ENCODE measurements at places on chromosomes 13 and 19. TPM values are rescaled to one million over a fixed set of nuclear protein-coding genes. Genes with fewer than 3 reads are reported as not detected.

OR7A10 gene
- not detected for total RNA-seq

ZNF491 gene
- total RNA-seq = 8.6 TPM

DNA sequence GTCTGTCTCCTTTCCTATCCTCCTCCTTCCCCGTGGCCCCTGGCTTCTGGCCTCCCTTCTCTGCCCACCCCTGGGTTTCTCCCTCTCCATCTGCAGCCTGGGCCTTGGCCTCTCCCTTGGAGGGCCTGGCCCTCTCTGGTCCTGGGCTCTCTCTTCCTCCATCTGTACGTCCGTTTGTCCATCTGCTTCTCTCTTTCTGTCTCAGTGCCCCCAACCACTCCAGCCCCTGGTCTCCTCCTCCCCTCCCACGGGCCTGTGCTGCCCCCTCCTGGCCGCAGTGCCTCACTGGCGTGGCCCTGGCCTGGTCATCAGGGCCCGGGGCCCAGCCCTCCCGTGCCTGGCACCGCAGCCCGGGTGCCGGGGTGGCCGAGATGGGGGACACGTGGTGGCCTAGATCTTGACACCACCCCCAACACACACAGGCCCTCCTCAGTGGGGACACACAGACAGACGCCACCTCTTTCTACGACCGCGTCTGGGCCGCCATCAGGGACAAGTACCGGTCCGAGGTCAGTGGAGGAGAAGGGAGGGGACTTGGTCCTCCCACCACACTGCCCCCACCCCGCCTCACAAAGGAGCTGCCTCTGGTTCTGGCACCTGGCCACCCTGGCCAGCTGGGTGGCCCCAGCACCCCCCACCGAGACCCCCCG, 11.3 kb downstream of the PRKCSH start:
- no peak for DNase-seq

- DNase-seq = no peak
Measured at GRCh38 chr19:23060016-23060415, 56.8 kb upstream of the ZNF730 start.

DNA sequence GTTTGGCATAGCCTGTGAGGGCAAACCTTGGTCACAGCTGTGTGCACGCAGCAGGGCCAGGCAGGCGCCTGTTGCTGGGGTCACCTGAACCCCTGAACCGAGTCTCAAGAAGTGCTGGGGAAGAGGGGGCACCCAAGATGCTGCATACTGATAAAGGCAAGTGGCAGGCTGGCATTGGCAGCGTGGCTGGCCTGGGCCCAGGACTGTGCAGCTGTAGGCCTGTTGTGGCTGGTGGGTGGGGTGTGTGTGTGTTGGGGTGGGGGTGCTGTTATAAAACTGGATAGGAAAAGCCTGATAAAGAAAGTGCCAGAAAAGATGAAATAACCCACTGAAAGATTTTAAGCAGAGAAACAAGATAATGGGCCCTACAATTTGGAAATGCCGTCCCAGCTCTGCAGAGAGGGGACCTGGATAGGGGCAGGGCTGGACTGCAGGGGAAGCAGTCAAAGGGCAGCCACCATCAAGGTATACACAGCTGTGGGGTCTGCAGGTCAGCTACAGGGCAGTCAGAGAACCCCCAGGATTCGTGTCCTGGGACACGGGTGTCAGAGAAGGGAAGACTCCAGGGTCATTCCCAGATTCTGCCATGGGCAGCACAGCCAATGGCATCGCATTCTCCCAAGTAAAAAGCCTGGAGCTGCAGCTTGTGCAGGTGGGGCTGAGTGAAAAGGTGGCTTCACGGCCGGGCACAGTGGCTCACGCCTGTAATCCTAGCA, 33.2 kb downstream of the CILP2 start:
- no peak for DNase-seq

DNA sequence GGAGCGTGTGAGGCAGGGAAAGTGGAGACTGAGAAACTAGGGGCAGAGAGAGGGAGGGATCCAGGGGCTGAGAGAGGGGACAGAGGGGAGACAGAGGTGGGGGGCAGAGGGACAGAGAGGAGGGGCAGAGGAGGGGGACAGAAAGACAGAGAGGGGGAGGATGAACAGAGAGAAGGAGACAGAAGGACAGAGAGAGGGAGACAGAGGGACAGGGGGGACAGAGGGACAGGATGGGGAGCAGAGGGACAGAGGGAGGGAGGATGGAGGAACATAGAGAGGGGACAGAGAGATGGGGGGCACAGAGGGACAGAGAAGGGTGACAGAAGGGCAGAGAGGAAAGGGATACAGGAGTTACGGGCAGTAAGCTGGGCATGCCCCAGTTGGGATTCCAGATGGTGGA, 14.7 kb upstream of the NANOS2 start:
- DNase-seq = no peak

DNA sequence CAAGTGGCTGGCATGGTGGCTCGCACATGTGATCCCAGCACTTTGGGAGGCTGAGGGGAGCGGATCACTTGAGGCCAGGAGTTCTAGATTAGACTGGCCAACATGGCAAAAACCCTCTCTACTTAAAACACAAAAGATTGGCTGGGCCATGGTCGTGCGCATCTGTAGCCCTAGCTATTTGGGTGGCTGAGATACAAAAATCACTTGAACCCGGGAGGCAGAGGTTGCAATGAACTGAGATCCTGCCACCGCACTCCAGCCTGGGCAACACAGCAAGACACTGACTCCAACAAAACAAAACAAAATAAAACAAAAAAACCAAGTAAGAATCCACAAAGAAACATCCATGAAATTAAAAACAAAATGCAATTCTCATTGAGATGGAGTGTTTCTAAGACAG, 630.6 kb downstream of the UQCRFS1 start:
- no peak for DNase-seq

- DNase-seq = no peak
Measured at GRCh38 chr13:33052506-33053280, 36.5 kb downstream of the KL start.

DNA sequence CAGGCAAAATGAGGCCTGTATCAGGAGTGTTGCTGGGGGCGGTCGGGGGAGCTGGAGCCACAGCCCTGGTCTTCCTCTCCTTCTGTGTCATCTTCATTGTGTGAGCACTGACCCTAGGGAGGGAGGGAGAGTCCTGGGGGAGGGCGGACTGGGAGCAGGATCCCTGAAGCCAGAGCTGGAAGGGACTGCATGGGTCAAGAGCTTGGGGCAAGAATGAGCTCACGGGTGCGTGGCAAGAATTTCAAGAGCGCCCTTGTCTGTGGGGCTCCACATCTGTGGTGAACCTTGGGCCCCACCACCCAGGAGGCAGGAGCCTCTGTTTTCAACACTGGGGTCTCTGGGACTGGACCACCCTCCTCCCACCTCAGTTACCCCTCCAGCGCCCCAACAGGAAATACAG, 4.7 kb downstream of the SIGLEC7 start:
- DNase-seq = no peak

DNA sequence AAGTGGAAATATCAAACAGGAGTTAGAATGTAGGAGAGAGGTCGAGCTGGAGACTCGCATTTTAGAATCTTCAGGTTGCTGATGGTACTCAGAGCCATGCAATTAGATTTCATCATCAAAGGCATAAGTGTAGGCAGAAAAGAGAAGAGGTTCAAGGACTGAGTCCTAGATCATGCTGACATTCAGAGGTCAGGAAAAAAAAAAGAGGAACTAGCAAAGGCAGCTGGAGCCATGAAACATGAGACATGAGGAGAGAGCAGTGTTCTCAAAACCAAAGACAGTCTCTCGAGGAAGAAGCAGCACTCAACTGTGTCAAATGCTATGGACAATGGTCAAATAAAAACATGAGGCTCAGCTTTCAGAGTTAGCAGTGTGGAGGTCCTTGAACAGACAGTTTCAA, 12.4 kb upstream of the TPP2 start:
- DNase-seq = no peak

- DNase-seq = no peak
Measured at GRCh38 chr19:32688311-32688710, 3.3 kb upstream of the NUDT19 start.

- no peak for DNase-seq
Measured at GRCh38 chr19:12767666-12768065, 7.7 kb downstream of the HOOK2 start.

DNA sequence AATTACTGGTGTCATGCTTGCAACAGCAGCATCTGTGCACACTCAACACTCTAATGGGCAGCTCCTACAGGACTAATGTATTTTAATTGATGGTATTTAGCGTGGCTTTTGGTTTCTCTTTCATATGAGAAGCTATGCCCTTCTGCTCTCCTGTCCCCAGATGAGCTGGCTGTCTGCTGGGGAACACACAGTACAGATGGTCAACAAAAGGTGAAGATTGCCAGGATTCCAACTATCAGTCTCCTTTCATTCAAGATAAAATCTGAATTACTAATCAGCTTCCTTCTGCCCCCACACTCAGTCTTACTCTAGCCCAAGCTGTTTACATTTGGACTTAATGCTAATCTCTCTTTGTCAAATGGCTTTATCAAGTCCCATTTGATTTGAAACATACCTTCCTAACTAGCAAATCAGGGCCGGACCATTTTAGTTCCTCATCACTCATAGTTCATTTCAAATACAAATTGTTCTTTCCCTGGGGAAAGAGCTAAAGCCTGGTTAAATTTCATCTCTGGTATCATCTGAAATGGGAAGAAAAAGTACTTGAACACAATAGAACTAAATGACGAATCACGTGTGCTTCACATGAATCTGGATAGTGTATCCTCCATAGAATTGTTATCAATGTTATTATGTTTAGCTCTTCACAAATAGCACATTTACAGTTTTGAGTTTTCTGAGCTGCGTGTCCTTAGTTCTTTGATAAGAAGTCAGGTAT, 988.0 kb downstream of the PCDH17 start:
- DNase-seq = no peak

DNA sequence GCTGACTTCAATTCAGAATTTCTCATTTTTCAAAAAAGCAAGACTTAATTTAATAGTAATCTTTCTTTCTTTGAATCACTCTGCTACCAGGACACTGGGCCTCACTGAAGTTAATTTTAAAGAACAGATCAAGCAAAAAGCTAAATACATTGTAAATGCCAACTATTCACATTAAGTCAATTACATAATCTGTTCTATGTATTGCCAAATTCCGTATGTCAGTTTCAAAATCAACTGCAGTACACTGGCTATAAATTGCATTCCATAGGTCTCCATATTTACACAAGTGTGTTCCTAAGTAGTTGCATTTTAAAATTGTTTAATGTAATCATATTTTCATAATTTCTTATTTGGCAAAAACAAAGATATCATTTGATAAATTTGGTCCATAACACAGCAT, 10.1 kb downstream of the FOXO1 start:
- DNase-seq = no peak

DNA sequence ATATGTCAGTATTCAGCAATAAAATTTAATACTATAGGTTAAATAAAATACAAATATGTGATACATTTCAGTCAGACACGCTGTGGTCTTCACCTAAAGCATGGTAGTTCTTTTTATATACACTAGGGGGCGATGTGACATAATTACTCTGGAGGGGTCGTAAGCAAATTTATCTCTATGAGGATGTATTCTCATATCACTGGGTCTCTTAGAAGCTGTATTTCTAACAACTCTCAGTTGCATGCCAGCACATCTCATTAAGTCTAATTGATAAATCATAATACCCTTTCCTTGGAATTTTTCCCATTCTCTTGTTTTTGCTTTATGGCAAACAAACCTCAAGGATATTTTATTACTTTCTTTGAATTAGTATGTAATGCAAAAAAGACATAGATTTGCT, 3.9 kb upstream of the PCDH17 start:
- DNase-seq = no peak
